ENCODE measurements at places on chromosomes 6 and 20.

- peak; percentile 75 for DNase-seq
Observed at GRCh38 chr6:149060985-149061760, 256.3 kb upstream of the TAB2 start.

DNA sequence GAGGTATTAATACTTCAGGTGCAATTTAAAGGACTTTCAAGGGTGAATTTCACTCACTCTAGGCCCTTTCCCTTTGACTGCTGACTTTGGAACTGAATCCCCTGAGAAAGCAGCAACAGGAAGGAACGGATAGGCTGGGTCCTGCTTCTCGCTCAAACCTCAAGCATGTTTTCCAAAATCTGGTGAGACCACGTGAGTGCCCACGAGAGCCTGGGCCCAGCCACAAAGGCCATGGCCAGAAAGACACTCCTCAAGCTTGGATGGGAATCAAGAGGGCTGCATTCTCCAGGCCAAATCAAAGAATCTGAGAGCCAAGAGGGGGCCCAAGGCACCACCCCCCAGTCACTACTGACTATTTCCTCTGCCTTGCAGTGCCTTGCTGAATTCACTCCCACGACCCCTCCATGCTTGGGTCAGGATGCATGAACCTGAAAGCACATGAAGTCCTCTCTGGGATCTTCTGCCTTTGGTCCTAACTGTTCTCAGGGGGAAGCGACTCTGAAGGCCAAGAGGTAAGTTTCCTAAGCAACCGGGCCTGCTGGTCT is 146.1 kb downstream of the NFATC2 start:
- DNase-seq, result no peak

- DNase-seq, result peak; percentile 66
Observed at GRCh38 chr6:106747139-106747538, 117.8 kb downstream of the QRSL1 start.

DNA sequence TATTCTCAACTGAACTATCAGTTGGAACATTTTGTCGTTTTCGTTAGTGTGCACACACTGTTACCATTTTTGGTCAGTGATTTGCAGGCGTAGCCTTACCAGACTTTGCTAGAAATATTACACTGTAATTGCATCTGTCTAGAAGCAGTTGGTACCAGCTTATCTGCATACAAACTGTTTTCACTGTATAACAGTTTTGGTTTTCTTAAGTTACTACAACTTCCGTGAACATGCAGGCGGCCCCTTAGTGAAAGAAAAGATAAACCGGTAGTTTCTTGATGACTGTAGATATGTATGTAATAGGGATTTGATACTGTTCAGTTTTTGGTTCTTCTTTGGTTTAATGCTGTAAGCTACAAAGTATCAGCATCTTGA is 1.3 kb downstream of the DSTN start:
- no peak for DNase-seq

- no peak for DNase-seq
Observed at GRCh38 chr6:124040655-124041054, 237.0 kb downstream of the NKAIN2 start.

DNA sequence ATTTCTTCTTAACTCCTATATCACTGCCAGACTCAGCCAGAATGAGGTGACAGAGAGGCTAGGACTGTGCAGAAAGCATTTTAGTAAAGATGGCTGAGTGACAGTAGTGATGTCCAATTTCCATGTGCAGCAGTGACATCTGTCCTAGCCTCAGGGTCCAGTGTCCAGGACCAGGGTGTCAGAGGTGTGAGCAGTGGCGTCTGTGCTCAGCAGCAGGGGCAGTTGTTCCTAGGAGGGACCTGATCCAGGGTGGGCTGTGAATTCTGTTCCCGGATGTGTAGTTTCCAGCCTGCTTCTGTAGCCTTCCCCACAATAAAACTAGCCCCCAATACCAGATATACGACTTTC is 6.0 kb downstream of the HLA-B start:
- no peak for DNase-seq

DNA sequence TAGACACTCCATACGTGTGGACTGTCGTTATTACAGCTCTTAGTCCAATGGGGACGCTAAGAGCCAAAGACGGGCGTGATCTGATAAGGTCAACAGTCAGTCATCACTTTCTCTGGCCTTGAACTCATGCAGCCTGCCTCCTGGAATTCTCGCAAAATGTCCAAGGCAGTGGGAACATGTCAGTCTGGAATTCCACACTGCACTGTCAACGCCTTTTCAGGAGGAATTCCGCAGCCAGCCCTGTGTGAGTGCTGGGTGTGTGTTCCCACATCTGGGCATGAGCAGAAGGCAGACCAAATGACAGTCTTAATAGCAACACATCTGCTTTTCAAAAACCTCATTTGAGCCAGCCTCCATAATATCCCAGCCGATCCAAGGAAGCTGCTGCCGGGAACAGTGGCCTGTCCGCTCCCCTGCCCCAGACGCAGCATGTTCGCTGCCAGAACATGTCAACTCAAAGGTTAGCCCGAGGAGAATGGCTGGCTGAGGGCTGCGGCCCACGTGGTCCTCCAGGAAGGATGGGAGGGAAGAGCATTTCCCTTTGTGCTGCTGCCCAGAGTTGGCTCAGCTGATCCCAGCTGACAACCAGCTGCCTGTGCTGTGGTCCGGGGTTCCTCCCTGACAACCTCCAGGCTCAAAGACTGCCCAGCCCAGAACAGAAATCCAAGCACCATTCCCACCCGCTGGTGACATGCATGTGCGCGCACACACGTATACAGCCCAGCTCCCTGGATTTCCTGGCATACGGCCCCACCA is 103.1 kb downstream of the SULF2 start:
- no peak for DNase-seq

DNA sequence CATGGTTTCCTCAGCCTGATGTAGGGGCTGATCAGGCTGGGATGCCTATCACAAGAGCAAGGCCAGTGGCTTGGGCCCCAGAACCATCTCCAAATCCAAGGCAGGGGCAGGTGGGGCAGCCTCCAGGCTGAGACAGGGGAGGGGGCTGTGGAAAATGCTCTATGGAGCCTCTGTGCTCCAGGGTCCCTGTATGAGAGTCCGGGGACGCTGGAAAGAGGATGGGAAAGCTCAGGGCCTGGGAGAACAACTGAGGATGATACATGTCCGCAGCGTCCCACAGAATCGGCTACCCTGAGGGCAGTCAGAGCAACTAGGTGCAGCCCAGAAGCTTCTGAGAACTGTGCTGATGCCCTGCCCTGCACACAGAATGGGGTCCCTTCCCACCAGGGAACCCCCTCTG is 43.4 kb downstream of the CPXM1 start:
- DNase-seq, result no peak

DNA sequence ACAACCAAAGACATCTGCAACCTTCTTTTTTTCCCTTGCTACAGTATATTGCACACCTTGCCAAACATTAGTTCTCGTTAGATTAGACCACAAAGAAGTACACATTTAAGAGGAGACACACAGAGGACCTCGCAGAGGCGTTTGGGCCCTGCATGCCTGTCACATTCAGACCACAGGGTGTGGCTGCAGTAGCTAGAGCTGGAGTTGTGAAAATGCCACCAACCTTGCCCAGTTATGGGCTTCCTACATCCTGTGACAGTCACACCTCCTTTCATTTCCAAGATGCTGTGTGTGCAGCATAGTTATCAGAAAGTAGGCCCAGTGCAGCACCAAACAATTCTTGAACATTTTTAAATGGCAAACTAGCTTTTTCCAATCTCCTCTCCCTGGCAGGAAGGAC is 2.4 kb downstream of the SYNE1 start:
- no peak for DNase-seq

- DNase-seq, result no peak
Observed at GRCh38 chr6:75611702-75612375, 10.2 kb downstream of the SENP6 start.

- no peak for DNase-seq
Observed at GRCh38 chr6:168022488-168023321, 25.2 kb downstream of the KIF25 start.

DNA sequence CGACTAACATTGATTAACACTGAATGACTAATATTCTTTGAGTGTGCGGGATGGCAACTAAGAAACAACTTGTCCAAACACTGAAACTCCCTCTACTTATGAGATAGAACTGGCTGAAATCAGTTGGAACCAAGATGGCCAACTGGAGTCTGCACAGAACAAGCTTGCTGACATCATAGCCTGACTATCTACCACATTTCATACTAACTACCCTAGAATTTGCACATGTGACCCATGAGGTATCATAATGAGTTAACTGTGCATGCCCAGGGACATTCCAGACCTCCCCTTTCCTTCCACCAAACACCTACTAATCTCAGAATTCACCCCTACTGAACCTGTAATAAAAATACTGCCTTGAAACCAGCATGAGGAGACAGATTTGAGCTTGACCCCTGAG is 43.2 kb downstream of the PHIP start:
- no peak for DNase-seq

- no peak for DNase-seq
Observed at GRCh38 chr6:90144396-90144795, 152.2 kb downstream of the BACH2 start.

- DNase-seq, result peak; percentile 98
Observed at GRCh38 chr20:9838378-9839295, at the start of gene PAK5. TSS of gene PAK5 (minus strand) at chr20:9839076. CDS start at chr20:9644328, 194,748 bp downstream.

GRCh38 chr6:90538278-90539046 is 48.4 kb downstream of the MAP3K7 start:
- no peak for DNase-seq

DNA sequence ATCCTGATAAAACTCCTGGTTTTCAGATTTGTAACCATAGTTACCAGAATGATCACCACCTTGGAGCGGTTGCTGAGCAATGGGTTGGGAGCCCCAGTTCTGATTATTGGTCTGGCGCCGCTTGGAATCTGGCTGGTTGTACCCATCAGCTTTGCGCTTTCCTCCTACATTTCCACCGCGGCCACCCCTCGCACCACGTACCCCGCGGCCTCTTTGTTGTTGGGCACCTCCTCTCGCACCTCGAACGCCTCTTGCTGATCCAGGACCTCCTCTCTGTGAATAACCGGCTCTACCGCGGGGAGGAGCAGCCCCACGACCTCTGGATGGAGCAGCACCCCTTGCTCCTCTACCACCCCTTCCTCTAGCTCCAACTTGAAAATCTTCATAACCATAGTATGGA is 21.1 kb upstream of the SNX14 start:
- no peak for DNase-seq

DNA sequence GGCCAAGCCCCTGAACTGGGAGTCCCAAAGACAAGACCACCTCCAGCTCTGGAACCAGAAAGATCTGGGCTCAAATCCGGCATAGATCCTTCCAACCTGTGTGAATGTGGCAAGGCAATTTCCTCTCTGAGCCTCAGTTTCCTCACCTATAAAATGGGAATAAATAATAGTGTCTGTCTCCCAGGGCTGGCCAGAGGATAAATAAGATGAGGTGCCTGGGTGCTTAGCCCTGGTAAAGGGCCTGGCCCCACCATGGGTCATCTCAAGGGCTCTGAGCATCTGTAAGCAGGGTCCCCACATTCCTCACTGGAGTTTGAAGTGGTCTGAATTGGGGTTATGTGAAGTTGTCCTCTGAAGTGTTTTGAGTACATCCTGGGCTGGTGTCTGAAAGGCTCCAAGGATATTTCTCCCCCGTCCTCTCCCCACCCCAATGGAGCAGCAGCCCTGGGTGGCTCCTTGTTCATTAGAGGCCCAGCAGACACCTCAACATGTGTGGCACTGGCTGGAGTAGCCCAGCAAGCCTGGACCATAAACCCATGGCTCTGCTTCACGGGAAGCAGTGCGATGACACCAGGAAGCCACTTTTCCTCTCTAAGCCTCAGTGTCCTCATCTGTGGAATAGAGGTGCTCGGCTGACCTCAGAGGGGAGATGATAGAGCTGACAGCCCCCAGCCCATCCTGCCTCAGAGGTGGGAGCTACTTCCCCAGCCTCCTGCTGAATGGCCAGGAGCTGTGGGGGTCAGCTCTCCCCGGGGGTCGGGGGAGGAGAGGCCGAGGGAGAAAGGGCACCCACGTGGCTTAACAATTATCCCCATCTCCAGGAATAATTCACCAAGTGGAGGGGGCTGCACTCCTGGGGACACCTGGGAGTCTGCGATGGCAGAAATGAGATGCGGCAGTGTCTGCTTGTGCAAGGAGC is 48.0 kb downstream of the HNF4A start:
- DNase-seq, result no peak

DNA sequence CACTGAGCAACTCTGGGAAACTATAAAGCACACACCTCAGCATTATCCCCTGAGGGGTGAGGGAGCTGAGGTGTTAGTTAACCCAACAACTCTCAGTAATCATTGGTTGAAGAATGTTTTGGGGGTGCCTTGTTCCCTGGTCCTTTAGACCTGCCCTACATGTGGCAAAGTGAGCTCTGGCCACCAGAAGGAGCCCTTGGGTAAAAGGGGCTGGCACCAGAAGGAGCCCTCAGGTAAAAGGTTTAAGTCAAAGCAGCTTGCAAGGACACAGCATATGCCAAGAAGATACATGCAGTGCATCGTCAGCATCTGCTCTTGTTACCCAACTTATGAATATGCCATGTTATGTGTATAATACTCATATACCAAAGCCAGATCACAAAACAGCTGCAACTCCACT is 1081.7 kb downstream of the KIF16B start:
- no peak for DNase-seq

DNA sequence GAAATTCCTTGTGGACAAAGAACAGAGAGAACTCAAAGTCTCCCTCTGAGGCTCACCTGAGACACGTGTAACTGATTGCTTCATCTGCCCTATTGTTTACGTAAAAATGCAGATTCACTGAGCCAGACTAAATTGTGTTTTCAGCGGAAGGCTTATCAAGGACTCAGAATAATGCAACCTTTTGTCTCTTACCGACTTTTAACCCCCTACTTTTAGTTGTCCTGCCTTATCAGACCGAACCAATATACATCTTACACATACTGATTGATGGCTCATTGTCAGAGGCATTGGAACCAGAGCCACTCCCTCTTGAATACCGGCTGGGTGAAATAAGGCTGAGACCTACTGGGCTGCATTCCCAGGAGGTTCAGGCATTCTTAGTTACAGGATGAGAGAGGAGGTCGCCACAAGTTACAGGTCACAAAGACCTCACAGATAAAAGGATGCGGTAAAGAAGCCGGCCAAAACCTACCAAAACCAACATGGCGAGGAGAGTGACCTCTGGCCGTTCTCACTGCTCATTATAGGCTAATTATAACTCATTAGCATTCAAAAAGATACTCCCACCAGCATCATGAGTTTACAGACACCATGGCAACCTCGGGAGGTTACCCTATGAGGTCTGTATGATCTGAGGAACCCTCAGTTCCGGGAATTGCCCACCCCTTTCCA is 95.5 kb upstream of the ZNF184 start:
- DNase-seq, result no peak

DNA sequence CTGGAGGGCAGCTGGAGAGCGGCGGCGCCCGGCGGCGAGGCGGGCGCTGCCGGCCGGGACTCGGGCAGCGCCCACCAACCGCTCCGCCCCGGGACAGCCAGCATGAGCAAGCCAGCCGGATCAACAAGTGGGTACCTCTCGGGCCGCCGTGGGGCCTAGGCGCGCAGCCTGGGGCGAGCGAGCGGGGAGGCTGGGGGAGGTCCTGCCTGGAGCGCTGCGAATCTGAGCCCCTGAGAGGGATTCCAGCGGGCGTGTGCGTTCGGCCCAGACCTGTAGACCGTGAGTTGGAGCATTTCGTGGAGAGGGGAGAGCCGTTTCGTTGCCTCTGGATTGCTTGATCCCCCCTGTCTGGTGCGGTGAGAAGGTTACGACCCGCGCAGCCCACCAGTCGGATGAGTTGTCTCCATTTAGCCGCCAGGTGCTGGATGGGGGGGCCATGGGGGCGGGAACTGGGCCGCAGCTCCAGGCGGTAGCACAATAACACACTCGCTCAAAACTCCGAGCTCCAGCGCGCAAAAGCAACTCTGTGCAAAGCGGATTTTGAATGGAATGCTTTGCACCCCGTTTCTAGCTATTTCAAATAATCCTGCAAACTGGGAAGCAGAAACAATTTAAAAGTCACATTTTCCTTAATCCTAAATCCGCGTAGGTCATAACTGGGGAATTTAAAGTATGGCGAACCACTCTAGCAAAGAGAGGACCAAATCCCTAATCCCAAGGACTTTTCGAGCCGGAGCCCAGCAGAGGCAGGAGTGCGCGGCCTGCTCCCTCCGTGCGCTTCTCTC is 1.0 kb downstream of the NR2E1 start:
- no peak for DNase-seq
